Stimulated activated naive B cell treated with anti-CD40 and anti-IgM and Interleukin-4, amounts not matched to agents 10 μg/mL and 1 μg/mL and 100 μg/mL, for 72 hours (primary cell): ENCODE measurements at places on chromosomes 7 and 10.

DNA sequence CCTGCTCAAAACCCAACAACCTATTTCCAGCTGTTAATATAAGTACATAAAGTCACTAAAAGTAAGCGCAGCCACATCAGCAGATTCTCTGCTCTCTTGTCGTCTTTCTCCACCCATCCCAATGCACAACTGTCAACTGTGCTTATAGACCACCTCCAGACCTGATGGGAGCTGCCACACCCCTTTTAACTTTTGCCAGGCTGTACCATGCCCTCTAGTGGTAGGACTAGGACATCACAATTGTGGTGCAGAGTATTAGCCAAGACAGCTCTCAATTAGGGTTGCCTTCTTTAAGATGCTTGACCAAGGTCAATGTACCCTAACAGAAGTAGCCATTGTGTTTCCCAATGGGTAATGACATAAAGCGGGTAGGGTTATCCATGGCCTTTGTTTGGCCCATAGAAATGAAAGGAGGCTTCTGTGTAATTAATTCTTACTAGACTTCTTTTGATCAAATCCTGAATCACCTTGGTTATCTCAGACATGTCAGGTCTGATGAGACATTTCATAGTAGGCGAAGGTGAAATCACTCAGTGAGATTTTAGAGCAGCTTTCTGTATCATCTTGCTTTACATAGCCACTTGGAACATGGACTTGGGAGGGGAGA, 68.1 kb downstream of the SCRN1 start:
- peak; percentile 49 for DNase-seq

DNA sequence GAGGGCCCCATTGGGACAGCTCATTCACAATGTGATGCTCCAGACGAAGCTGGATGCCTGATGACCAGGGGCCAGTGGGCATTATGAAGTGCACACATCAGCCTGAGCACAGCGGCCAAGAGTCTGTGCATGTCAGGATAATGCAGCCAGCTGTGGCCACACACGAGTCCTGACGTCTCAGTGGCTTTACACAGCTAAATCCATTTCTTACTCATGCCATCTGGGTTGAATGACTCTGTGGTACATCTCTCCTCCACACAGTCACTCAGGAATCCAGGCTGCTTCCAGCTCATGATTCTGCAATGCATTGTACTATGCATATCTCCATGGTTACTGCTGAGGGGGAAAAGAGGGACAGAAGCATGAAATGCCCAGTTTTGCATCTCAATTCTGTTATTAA, 123.6 kb downstream of the PRLHR start:
- DNase-seq, result no peak

DNA sequence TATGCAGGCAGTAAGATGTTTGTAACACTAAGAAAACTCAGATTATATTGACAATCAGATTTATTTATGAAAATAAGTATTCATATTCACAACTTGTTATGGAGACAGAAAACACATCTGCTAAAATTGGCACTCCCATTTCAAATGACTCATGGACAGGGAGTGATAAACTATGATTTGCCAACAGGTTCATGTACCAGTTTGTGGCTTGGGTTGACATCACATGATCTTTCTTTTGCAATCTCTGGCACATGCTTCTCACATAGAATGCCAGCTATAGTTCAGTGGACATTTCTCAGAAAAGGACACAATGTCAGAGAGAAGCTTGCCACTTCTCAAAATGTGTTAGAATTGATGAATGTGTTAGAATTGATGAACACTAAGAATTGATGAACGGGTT, 663.2 kb upstream of the ANKRD30A start:
- no peak for DNase-seq

GRCh38 chr7:131188367-131189339, 139.0 kb upstream of the MKLN1 start:
- DNase-seq, result peak; percentile 29

- no peak for DNase-seq
Observed at GRCh38 chr7:114631249-114631822, 216.7 kb downstream of the FOXP2 start.

GRCh38 chr10:22619101-22619500, 95.3 kb downstream of the PIP4K2A start:
- no peak for DNase-seq

DNA sequence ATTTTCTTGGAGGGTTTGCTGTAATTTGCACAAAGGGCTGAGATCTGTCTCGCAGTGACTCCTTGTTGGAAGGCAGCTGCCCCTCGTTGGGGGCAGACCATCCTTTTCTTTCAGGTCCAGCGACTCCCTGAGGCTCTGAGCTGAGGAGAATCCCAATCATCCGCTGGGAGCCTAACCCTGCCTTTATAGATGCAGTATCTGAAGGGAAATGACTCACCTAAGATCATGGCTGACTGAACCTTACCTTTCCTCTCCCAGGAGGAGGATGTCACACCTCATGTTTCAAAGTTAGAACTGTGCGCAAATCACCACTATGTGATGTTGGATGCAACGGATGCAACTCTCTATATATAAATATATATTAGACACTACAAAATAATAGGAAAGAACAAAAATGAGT, 36.4 kb upstream of the MXI1 start:
- DNase-seq, result no peak
